ENCODE measurements at places on chromosomes 16 and 17. TPM values are rescaled to one million over a fixed set of nuclear protein-coding genes. Genes with fewer than 3 reads are reported as not detected.

The FTO gene
- 35.9 TPM for total RNA-seq

The TEKT1 gene
- total RNA-seq = 0.16 TPM

The TBX6 gene
- 0.29 TPM for total RNA-seq

The TNFRSF12A gene
- total RNA-seq = 495 TPM

The DHX58 gene
- total RNA-seq = 0.52 TPM

The CX3CL1 gene
- total RNA-seq = 0.07 TPM

The FBXW10 gene
- total RNA-seq = 1.4 TPM

The NPIPA7 gene
- 12.4 TPM for total RNA-seq

The OR4D1 gene
- 0.02 TPM for total RNA-seq

The C16orf89 gene
- not detected for total RNA-seq

The FN3K gene
- 10.9 TPM for total RNA-seq
